NCI-H2081 treated with DMSO at 0.1 percent for 48 hours (cell line): ENCODE measurements at places on chromosomes 7 and 10.

DNA sequence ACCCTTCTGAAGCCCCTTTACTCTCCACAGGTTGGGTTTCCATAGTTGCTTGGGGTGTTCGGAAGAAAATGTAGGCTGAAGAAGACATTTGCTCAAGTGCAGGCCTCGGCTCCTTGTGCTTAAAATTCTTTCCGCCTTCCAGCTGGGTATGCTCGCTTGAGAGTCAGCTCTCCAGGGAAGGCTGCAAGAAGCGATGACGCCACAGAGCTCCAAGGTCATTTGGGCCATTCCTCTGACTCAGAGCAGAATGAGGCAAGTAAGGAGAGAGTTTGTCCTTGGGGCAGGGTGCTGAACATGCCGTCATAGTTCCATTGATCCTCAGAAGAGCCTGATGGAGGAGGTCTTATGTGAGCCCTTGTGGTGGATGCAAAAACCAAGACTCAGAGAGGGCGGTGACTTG lies 27.4 kb upstream of the HSPA12A start:
- DNase-seq = no peak

DNA sequence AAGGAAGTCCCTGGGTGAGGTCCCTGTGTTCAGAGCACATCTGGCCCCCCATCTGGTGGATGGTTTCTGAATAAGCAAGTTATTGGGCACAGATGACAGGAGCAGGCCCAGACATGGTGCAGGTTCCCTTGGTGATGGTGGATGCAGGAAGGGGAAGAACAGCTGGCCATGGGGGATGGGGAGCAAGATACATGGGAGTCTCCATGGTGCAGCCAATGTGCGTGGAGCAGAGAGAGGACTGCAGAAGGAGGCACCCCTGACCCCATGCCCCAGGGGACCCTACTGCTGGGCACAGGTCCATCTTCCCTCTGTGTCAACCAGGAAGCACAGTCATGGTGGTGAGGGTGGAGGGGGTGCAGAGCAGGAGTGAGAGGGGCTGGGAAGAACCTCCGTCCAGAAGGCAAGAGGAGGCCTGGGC lies 43.8 kb upstream of the RABGEF1 start:
- no peak for DNase-seq

GRCh38 chr7:70193514-70193913 lies 595.2 kb downstream of the AUTS2 start:
- DNase-seq = peak; percentile 57

GRCh38 chr7:41656366-41656765 lies 46.5 kb downstream of the INHBA start:
- DNase-seq = no peak

- no peak for DNase-seq
These were observed 13.6 kb downstream of the CCSER2 start for GRCh38 chr10:84341983-84342382.

- DNase-seq = no peak
These were observed 117.7 kb downstream of the PFKFB3 start for GRCh38 chr10:6320320-6321010.

DNA sequence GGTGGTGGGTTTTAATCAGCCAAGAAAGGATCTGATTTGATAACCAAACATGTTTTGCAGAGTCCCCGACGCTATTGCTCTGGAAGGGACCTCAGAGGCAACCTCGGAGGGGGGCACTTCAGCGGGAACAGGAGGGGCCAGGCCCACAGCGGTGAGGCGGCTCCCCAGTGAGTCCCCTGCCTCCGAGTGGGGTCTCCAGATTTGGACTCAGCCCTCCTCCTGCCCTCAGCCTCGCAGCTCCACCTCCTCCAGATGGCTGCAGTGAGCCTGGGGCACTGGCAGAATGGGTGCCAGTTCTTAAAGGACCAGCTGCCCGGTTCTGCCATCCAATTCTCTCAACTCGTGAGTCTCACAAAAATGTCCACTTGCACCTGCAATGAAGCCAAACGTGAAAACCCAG lies 61.0 kb upstream of the NANOS1 start:
- no peak for DNase-seq

- DNase-seq = no peak
These were observed 2.1 kb downstream of the CPED1 start for GRCh38 chr7:120990468-120991118.

- DNase-seq = no peak
These were observed 225.2 kb upstream of the TAC1 start for GRCh38 chr7:97506728-97507127.

GRCh38 chr10:14302035-14302434 lies 28.7 kb downstream of the FRMD4A start:
- DNase-seq = no peak

- DNase-seq = peak; percentile 73
These were observed 182.1 kb downstream of the ARID5B start for GRCh38 chr10:62083412-62084267.

GRCh38 chr7:138745189-138745588 lies 44.0 kb upstream of the SVOPL start:
- DNase-seq = no peak

DNA sequence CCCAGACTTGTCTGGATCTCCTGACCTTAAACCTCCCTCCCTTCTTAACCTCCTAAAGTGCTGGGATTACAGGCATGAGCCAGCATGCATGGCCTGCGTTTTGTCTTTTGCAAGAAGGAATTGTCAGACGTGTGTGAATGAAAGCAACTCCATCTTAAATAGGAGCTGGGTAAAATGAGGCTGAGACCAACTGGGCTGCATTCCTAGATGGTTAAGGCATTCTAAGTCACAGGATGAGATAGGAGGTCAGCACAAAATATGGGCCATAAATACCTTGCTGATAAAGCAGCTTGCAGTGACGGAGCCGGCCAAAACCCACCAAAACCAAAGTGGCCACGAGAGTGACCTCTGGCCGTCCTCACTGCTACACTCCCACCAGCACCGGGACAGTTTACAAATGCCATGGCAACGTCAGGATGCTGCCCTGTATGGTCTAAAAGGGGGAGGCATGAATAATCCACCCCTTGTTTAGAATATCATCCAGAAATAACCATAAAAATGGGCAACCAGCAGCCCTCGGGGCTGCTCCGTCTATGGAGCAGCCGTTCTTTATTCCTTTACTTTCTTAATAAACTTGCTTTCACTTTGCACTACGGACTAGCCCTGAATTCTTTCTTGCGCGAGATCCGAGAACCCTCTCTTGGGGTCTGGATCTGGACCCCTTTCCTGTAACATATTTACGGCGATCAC lies 41.2 kb upstream of the SDK1 start:
- DNase-seq = no peak

GRCh38 chr7:151024435-151025056 lies at the start of gene ATG9B:
Gene ATG9B, minus strand, starts transcription at chr7:151024494. Its CDS starts 71 bp downstream, at chr7:151024423.
- DNase-seq = no peak

- DNase-seq = no peak
These were observed 41.2 kb downstream of the NCAPG2 start for GRCh38 chr7:158663428-158663741.

DNA sequence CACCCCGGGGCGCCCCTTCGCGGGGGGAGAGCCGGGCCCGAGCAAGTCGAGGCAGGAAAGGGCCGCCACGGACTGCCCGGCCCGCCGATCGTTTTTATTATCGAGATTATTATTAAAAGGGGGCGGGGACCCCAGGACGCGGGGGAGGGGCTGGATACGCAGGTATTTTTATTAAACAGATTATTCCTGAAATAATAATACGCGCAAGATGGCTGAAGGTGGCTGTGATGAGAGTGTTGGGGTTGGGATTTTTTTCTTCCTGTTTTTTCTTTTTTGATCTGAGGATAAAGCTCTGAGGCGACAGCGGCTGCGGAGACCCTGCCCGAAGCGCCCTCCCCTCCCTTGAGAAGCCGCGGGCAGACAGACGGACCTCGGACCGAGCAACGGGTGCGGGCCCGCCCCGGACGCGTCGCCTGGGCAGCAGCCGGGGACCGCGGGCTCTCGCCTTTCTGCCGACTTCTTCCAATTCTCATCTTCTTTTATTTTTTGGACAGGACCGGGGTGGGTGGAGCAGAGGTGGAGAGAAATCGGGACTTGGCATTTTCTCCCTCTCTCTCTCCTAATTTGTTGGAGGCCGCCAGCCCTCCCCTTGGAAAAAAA lies 1.4 kb upstream of the TRIM8 start:
- no peak for DNase-seq

GRCh38 chr10:43394868-43395267 lies 14.1 kb downstream of the HNRNPF start:
- DNase-seq = no peak

DNA sequence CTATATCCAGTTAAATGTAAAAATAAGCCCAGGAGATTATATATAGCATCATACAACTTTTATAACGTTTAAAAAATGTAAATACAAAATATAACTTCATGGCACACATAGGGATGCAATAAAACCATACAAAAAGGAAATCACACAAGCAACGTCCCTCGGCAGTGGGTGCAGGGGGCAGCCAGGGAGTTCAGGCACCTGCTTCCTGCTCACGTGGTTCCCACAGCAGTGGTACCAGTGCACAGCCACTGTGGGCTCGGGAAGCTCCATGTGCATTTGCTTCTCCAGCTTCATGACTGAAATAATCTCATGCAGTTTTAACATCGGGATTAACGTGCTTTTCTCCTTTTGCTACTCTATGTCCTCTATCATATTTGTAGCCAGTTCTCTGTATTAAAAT lies 255.5 kb upstream of the CXCL12 start:
- no peak for DNase-seq
